ENCODE measurements at places on chromosomes 6 and 20.

DNA sequence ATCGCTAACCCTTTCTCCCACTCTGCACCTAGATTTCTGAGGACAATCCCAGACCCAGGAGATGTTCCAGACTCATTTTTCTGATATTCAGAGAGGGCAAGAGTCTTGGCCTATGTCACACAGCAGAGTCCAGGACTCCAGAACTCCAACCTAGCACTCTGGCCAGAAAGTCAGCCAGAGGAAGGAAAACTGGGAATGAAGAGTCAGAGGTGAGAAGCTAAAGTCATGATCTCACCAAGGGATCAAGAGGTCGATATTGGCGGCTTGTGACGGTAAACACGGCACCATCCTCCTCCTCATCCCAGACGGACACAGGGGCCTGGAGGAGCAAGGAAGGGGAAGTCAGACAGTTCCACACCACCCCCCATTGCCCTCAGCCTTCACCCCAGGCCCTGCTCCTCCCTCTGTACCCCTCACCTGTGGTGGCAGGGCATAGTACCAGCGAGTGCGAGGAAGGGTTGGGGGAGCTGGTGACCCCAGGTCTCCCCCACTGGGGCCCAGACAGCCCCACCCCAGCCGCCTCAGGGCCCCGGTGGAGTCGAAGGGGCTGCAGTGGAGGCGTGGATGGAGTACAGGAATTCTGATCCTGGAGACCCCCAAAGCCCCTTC lies 1.8 kb downstream of the RGL2 start:
- no peak for DNase-seq

DNA sequence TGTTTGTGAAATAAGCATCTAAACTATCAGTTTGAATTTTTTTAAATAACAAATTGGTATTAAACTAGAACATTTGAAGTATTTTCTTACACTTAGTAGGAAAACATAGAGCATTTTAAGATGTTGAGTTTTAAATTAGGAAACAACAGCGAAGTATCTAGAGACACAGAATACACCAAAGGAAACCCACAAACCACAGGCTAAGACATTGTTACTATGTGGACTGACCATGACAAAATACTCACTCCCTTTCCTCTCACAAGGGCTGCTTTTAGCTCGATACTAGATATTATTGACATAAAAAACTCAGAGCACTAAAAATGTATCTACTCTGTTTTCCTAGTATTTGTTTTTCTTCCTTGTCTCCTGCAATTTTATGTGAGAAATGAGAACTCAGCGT lies 266.0 kb upstream of the CITED2 start:
- DNase-seq = no peak

GRCh38 chr6:101777646-101778045 lies 384.1 kb downstream of the GRIK2 start:
- DNase-seq = no peak

DNA sequence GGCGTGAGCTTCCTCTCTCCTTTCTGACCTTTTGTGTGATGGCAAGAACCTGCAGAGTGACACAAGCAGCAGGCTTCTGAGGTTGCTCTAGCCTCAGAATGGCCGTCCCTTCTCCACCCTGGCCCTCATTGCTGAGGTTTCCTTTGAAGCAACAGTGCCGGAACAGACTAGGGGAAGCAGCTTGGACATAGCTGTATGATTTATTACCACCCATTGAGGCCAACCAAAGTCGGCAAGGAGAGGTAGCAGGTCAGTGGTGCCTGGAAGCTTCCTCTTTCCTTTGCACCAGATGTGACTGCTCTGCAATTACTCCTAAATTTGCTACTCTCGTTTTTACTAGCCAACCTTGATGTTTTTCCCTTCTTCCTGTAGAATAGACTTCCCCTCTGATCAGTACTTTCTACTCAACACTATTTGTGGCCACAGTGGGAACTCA lies 31.4 kb downstream of the PTPN1 start:
- no peak for DNase-seq

GRCh38 chr20:2796011-2796660 lies 4.3 kb downstream of the CPXM1 start:
- DNase-seq = no peak

DNA sequence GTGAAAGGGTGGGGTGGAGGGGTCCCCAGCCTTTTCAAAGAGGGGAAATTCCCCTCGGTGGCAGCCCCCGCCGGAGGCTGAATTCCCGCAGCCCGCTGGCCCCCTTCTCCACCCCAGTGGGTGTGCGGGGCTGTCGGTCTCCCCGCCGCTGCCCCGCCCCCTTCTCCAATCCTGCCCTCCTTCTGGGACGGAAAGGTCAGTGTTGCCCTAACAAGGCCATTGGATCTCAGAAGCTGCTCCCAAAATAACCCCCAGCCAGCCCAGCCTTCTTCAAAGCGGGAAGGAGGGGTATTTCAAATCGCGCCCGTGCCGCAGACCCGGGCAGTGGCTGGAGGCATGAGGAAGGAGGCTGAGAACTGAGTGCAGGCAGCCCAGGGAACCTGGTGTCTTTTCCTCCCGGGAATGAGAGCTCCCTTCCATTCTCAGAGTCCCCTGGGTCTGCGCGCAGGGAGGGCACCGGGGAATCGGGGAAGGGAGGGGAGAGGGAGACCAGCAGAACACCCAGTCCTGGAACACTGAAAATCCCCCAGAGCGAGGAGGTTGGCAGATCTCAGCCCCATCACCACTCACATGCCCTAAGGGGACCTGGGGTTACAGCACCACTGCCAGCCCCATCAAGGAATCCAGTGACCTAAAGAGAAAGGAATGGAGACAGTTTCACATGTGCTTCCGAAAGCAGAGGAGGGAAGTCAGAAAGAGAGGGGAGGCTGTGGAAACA lies at the start of gene JPH2:
JPH2 (minus strand) TSS at position 135 of the 718 bp plus-strand sequence. CDS start 483 bp downstream, outside the sequence.
- no peak for DNase-seq

GRCh38 chr20:15692570-15692969 lies 880.7 kb downstream of the KIF16B start:
- DNase-seq = no peak

DNA sequence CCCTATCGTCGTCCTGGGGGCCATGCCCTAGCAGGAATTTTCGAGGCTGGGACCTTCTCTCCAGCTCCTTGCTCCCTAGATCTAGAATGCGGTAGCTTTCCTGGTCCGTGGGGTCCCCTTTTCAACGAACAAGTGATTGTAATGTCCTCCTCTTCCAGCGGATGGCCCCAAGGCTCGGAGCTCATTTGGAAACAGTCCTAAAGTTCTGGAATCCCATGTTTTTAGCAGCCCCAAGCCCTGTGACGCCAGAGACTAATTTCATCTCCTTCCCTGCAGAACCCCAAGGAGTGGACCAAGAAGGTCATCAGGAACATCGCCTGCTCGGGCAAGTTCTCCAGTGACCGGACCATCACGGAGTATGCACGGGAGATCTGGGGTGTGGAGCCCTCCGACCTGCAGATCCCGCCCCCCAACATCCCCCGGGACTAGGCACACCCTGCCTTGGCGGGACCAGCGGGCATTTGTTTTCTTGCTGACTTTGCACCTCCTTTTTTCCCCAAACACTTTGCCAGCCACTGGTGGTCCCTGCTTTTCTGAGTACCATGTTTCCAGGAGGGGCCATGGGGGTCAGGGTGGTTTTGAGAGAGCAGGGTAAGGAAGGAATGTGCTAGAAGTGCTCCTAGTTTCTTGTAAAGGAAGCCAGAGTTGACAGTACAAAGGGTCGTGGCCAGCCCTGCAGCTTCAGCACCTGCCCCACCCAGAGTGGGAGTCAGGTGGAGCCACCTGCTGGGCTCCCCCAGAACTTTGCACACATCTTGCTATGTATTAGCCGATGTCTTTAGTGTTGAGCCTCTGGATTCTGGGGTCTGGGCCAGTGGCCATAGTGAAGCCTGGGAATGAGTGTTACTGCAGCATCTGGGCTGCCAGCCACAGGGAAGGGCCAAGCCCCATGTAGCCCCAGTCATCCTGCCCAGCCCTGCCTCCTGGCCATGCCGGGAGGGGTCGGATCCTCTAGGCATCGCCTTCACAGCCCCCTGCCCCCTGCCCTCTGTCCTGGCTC lies 48.5 kb downstream of the PYGB start:
- DNase-seq = peak; percentile 14

GRCh38 chr6:35470663-35471120 lies 2.5 kb downstream of the RPL10A start:
- no peak for DNase-seq

GRCh38 chr20:59731376-59731775 lies 127.0 kb downstream of the PHACTR3 start:
- no peak for DNase-seq

GRCh38 chr6:108565091-108565766 lies 4.5 kb downstream of the FOXO3 start:
- peak; percentile 84 for DNase-seq

- no peak for DNase-seq
Measured at GRCh38 chr20:46979603-46980241, 85.1 kb downstream of the EYA2 start.

GRCh38 chr6:105896052-105896820 lies 189.9 kb upstream of the PRDM1 start:
- DNase-seq = no peak

GRCh38 chr20:63628246-63628975 lies 1.5 kb upstream of the GMEB2 start:
- DNase-seq = peak; percentile 85

DNA sequence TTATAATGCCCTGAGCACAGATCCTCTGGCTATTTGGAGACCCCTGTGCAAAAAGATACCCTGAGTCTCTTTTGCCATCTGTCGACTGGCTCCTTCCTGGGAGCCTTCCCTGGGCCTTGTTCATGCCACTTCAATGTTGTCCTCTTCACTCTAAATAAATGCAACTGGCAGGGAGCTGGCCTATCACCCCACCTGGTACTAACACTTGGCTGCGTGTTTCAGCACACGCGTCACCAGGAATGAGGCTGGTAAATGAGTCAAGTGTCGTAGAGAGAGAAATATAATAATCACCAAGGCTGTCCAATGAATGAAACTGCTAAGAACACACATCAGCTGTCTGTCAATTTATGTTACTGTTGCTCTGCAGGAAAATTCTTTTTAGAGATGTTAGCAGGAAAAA lies 374.6 kb upstream of the JARID2 start:
- DNase-seq = no peak

DNA sequence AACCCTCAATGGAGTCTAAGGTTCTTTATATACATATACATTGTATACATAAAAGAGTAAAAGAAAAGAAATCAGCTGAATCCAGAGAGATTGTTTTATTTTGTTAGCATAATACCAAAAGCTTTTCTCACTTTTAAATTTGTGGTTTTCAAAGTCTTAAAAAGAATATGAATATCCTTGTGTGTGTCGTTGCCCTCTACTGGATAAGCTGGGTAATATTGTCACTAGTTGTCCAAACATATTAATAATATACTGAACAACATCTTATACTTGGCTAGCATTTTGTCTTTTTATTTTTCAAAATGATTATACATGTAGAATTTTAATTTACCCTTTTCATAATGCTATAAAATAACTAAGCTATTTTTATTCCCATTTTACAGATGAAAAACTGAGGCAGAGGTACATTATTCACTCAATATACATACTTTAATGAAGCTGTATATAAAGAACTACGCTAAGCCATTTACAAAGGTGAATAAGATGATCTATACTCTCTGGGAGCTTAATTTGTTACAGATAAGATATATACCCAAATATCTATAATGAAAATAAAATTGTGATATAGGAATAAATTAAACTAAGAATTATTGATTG lies 531.7 kb downstream of the TFAP2B start:
- peak; percentile 3 for DNase-seq

GRCh38 chr6:145199961-145200360 lies 535.4 kb downstream of the EPM2A start:
- DNase-seq = no peak

DNA sequence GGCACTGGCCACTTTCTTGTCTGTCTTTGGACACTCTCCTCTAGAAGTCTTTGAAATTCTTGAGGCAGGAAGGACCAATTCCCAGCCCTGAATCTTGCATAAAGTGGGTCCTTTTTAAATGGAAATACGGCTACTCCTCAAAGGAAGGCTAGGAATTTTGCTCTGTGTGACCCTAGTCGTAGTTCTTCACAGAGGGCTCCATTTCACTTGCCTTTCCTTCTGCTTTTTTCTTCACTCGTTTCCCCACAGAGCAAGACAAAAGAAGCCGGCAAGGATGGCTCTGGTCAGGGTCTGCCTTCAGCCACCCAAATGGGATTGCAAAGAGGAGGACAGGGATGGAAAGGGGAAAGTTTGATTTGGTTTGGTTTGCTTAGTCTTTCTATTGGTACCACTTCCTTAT lies 25.8 kb downstream of the HLA-E start:
- no peak for DNase-seq

DNA sequence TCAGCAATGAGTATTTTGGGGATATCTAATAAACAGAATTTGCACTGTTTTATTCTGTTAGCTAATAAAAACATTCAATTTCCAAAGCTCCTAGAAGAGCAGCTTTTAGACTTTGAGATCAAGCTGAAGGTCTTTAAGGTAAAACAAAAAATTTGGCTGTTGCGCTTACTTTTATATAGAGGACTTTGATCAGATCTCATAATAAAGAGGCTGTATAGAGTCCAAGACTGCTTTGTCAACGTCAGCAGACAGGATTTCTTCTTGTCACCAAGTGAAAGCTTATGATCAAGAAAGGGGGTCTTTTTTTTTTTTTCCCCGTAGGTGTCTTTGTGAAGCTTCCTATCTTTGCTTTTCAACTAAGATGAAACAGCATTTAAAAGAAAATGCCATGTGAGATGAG lies 556.5 kb upstream of the SLC35B3 start:
- DNase-seq = no peak

GRCh38 chr20:62675877-62676260 lies 32.8 kb upstream of the NTSR1 start:
- no peak for DNase-seq

GRCh38 chr6:164419099-164419498 lies 890.3 kb downstream of the C6orf118 start:
- DNase-seq = no peak

DNA sequence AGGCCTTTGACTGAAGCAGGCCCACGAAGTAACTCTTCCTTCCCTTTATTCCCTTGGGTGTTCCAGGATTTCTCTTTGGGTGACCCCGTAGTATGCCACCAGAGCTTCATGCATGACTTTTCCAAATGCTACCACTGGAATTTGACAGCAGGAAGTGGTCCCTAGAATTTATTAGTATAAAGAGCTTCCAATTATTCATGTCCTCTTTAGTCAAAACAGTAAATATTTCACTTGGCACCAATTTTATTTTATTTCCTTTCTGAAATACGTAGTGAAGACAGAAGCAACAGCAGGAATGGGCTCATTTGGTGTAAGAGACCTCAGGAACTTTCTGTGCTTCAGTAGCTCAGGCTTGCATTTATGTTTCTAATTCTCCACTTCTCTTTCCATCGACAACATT lies 151.3 kb downstream of the LCA5 start:
- DNase-seq = no peak

GRCh38 chr6:165383323-165383722 lies 73.9 kb upstream of the C6orf118 start:
- DNase-seq = no peak

DNA sequence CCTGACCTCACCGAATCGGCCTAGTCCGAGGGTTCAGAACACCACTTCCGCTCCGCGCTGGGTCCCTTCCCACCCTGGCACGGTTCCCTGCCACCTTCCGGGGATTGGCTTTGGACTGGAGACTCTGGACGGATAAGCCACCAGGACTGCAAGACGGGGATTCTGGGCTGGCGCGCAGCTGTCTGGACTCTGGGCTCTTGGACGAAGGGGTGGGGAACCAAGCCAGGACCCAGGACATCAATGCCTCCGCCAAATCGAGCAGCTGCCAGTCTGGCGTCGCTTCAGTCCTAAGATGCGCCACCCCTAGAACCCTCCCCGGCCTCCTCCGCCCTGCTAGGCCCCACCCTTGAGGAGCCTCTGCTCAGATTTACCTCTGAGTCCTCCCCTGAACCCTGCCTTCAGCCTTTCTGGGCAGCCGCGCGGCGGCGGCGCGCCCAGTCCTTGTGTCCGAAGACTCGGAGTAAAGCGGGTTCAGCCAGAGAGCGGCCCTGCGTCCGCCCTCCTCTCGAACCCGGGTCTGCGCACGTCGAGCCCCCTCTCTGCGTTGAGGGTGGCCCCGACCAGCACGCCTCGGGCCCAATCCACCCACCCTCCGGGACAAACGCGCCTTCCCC lies 1.2 kb downstream of the KCNK17 start:
- DNase-seq = no peak
